ENCODE measurements at places on chromosomes 12 and 14.

- DNase-seq = peak; percentile 8
These were observed 48.6 kb downstream of the AP5M1 start for GRCh38 chr14:57317248-57317833.

DNA sequence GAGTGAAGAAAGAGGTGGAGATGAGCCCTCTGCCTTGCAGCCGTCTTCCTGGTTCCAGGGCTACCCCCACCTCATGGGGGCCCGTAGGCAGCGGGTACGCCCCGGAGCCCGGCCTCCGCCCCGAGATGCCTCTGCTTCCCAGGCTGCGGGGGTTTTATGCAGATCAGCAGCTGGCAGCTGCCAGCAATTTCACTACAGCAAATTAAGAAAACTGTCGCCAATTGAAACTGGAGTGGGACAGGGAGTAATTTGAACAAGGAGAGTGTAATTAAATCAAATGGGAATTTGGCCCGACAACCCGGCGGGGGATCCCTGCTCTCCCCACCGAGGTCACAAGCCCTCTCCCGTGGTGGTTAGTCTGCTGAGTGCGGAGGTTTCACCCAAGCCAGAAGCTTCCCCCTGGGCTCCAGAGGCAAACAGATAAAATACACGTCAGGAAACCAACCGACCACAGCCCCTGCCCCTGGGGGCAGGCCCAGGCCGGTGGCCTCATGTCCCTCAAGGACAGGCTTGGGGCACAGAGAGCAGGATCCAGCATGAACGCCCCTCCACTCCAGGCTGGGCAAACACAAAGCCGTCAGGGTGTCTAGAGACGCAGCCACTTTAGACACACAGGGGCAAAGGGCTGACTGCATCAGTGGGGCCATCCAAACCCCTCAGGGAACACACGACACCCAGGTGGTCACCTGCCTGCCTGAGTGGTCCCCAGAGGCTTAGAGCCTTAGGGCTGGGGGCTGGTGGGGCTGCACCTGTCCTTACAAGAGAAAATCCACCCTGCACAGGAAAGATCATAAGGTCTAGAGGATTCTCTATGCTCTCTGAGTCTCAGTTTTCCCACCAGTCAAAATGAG is 53.8 kb downstream of the TESC start:
- DNase-seq = no peak

DNA sequence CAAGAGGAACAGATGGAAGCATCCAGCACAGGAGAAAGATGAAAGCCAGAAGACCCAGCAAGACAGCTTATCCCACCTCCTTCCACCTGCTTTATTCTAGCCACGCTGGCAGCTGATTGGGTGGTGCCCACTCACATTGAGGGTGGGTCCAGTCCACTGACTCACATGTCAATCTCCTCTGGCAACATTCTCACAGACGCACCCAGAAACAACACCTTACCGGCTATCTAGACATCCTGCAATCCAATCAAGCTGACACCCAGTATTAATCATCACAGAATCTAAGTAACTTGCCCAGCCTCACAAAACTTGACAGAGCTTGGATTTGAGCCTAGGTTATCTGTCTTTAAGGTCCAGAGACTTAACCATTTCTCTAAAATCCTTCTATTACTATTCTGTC is 208.9 kb downstream of the PAH start:
- no peak for DNase-seq

DNA sequence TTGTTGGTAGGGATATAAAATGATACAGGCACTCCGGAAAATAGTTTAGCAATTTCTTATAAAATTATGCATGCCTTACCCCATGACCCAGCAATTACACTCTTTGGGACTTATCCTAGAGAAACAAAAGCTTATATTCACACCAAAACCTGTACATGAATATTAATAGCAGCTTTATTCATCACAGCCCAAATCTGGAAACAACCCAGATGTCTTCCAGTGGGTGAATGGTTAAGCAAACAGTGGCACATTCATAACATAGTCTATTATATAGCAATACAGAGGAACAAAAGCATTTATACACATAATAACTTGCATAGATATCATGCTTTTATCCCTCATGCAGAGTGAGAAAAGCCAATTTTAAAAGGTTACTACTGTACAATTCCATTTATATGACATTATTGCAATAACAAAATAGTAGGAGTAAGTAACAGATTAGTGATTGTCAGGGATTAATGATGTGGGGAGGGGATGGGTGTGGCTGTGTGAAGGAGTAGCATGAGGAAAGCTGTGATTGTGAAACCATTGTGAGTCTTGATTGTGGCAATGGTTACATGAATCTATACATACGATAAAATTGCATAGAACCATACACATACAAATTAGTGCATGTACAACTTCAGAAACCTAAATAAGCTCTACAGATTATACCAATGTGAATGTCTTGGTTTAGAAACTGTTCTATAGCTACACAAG is 363.1 kb upstream of the OR4E1 start:
- no peak for DNase-seq

DNA sequence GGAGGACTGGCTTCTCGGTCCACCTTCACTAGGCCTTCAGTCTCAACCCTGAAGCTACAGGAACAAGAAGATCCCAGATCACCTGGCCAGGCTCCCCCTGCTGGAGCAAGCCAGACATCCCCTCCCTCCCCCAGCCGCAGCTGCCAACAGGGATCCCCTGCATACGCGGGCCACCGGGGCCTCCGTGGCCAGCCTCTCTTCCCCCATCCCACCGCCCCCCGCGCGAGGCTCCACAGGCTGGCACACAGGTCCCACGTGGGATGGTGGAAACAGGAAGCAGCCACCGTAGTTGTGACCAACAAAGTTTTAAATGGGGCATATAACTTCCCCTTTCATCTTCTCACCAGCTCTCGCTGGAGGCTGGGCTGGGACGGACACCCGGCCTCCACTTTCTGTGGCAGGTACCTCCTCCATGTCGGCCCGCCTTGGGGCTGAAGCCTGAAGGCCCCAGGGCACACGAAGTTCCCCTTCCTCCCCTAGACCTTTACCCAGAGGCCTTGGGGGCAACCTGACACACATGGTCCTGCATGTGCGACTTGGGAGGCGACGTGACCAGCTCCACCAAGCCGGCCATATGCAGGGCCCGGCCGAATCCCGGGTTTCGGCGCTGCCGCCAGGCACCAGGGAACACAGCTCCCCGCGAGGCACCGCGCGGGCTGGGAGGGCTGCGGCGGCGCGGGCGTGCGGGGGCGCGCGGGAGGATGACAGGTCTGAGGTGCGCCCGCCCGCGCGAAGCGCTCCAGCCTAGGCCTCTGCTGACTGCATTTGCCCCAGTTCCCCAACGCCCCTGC is 44.4 kb upstream of the PNMA1 start:
- peak; percentile 81 for DNase-seq

DNA sequence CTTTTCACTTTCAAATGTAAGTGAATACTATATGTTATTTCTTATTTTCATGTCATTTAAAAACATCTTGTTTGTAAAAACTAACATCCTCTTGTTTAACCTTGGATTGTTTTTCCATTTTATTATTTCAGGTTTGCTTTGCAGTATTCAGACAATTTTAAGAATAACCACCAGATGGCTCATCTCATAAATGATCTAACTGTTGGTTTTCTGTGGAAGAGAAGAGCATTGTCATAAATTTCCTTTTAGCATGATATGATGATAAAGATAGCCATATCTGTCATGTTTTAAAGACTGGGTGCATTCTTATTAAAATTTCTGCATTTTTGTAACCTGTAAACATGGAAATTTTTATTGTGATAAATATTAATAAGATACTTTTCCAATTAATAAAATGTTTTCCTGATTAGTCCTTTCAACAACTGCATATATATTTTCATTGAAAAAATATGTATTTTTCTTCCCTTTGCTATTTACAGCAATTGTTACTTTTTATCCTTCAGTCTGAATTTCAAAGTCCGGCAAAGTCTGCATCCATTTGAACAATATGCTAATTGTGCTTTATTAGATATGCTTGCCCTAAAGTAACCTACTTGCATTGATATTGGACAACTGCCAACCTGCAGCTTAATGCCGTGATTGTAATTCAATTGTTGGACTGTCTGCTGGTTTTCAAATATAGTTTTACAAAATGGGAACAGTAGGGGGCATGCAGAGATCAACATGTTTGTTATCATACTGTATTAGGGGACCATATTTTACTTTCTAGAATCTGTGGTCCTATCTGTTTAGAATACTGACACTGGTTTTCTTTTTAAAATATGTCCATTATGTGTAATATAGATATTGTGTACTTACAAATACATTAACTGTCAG is 163.4 kb downstream of the GARIN6 start:
- no peak for DNase-seq

DNA sequence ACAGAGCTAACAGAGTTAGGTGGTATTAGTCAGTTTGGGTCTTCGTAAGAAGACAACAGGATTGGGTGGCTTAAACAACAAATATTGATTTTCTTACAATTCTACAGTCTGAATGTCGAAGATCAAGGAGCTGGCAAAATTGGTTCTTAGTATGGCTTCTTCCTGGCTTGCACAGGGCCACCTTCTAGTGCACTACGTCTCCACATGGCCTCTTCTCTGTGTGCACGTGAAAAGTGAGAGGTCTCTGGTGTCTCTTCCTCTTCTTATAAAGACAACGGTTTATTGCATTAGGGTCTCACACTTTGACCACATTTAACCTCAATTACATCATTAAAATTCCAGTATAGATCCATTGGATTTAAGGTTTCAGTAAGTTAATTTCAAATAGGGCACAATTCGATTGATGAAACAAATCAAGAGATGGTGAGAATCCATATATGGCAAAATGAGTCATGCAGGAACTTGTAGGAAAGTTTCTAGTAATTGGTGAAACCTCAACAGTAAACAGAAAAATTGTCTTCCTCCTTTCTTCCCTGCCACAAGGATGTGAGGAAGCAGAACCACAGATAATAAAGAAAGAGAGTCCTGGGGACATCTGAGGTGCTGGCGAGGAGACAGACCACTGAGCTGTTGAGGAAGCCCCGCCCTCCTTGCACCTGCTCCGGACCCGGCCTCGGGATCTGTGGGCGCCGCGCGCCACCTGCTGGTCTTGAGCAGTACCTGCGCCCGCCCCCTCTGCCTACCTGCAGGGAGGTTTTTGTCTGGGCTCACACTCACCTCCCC is 846.7 kb downstream of the TMEM121 start:
- peak; percentile 86 for DNase-seq

GRCh38 chr12:51341251-51342007 is 5.0 kb downstream of the CELA1 start:
- peak; percentile 53 for DNase-seq

GRCh38 chr12:14885718-14886221 is at the start of gene MGP:
Gene MGP, minus strand, starts transcription at chr12:14885854. Its CDS starts 63 bp downstream, at chr12:14885791.
- DNase-seq = no peak

DNA sequence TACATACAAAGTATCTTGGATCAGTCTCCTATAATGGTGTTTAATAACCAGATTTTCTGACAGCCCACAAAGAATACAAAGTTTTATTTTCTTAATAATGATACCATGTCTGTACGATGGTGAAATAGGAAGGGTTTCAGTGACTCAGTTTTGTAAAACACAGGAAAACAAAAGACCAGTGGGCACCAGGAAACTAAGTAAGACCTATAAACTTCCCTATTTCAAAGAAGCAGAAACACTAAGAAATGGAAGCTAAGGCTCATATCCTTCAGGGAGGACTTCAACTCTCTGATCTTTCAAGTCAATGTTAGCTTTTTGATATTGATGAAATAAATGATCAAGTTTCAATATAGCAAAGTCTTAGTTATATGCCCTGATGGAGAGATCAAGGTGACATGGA is 196.0 kb downstream of the DUSP6 start:
- no peak for DNase-seq

- DNase-seq = no peak
These were observed 253.7 kb downstream of the MSRB3 start for GRCh38 chr12:65532162-65532561.

DNA sequence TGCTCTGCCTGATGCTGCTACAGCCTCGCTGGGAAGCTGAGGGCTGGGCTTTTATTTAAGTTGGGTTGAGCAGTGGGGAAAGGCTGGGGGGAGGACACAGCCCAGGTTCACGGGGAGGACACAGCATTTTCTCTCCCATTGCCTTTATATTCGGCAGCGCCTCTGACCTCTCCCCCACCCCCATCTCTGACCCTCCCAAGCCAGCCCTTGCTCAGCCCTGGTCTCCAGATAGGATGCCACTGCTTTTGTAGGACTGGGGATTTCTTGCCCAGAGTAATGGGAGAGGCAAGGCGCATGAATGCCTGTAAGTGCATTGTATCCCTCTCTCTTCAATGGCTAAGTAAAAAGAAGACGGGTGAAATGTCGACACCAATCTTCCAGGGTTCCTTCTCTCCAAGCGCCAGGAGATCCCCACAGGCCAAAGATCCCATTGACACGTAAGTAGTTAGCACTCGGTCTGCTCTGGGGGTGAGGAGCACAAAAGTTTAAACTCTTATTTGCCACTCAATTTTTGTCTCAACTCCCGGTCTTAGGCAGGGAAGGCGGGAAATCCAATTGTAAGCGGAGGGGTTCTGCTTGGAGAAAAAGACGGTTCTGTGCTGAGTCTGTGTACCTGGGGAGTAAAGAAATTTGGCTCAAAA is 4.6 kb downstream of the HOXC4 start:
- no peak for DNase-seq

DNA sequence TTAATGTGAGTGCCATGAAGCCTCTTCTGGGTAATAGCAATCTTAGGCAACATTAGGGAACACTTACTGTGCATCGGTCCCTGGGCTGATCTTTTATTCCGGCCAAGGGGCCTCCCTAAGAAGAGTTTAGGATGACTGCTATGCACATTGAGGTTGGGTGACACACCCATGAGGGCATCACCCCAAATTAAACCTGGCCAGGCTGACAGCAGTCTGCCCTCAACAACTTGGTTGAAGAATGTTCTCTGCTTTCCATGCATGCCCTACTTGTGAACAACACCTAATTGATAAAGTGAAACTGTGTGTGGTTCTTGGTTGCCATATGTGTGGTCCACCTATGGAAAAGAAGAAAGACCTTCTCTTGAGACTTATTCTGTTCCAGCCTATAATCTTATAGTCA is 1098.0 kb downstream of the BCL11B start:
- DNase-seq = no peak

DNA sequence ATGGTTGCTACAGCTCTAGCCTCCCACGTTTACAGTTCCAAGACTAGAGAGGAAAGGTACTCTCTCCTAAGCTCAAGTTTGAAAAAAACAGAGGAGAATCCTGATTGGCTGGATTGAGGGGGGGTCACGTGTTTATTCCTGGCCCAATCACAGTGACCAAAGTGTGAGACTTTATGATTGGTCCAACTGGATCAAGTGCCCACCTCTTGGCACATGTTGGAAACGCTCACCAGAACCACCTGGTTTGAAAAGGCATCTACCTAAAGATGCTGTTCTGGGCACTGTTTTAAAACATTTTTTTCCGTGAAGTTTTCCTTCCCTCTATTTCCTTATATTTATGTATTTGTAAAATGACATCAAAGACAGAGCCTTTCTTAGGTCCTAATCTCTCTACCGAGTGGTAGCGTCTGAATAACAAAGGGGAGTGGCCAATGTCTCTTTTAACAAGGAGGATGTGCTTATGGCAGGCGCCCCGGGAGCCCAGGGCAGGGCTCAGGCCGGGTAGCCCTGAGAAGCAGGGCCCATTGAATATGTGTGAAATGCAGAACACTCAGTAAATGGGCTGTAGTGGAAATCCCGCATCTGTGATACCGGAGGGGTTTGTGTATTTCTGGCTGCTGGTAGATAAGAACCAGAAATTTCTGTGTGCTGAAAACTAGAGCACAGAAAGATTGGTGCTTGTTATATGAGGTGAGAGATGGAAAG is 146.2 kb downstream of the ATP23 start:
- DNase-seq = no peak

- no peak for DNase-seq
These were observed 2.3 kb downstream of the KLRG1 start for GRCh38 chr12:8991371-8992345.
